Activated CD4-positive, alpha-beta T cell treated with anti-CD3 and anti-CD28 coated beads, Interleukin-2, amount 50 U/mL, for 24 hours (primary cell): ENCODE measurements at places on chromosomes 16 and 17.

GRCh38 chr16:52405441-52405840, 141.5 kb downstream of the TOX3 start:
- no peak for DNase-seq

GRCh38 chr17:57462007-57462579, 205.8 kb downstream of the MSI2 start:
- no peak for DNase-seq

- DNase-seq, result peak; percentile 64
Observed at GRCh38 chr17:45248132-45248957, 13.5 kb downstream of the SPATA32 start.

DNA sequence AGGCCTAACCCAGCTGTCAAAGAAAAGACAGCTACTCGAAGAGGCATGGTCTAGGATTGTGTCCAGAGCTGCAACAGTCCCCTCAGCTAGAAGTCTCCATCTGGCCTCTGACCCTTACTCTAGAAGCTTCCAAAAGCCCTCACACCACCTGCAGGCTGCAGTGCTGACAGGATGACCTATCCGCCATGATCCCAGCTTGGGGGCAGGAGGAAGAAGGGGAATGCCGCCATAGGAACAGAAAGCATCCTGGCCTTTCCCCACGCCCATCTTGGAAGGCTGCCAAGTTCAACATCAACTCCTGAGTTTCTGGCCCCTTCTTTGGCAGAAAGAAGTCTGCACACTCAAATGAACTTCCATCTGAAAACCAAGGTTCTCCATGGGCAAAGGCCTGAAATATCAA, 3.1 kb upstream of the KRT36 start:
- no peak for DNase-seq

DNA sequence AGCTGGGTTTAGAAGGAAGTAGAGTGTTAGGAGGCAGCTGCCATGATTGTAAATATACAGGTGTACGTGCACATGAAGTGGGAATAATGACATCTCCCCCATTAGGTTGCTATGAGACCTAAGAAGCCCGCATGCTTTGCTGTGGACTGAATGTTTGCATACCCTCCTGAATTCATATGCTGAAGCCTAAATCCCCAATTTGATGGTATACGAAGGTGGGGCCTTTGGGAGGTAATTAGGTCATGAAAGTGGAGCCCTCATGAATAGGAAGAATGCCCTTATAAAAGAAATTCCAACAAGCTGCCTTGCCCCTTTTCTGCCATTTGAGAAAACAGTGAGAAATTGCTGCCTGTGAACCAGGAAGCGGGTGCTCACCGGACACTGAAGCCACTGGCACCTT, 44.0 kb downstream of the CCDC182 start:
- DNase-seq, result no peak

GRCh38 chr16:7380911-7381310, 48.3 kb downstream of the RBFOX1 start:
- no peak for DNase-seq

DNA sequence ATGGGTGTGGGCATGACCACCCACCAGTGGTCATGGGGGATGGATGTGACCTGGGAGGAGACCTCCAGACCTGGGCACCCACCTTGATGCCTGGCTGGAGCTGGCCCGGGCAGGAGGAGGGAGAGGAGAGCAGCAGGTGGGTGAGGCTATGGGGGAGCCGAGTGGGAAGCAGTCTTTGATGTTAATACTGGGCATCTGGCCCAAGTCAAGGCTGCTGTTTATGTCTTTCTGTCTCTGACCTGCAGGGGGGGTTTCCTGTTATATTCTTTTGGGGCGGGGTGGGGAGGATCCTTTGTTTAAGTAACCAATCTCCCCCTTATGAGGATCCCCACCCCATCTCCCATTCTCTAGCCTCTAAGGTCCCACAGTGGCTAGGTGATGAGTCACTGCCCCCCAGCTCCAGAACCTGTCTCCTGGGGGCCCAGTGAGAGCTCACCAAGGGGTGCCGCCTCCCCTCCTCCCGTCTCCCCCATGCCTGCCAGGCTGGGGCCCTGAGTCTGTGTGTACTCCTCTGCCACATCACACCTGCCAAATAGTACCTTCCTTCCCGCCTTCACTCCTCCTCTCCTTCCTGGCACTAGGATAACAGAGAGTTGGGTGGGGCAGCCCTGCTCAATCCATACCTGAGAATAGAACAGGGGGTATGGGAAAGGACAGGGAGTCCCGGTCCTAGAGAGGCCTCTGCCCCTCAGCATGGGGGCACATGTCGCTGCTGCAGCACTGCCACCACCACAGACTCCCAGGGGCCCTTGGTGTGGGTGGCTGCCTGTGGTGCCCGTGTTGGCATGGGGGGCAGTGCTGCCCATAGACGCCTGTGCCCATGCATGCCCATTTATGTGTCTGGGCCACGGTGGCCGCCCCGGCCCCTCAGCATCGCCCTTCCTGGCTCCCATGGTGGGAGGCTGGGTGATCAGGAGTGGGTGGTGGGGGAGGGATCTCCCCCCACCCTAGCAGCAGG, 7.3 kb downstream of the THRA start:
- no peak for DNase-seq

GRCh38 chr16:58584831-58585505, 44.7 kb downstream of the CNOT1 start:
- DNase-seq, result no peak

- DNase-seq, result no peak
Observed at GRCh38 chr16:89785523-89786155, 30.8 kb downstream of the FANCA start.

DNA sequence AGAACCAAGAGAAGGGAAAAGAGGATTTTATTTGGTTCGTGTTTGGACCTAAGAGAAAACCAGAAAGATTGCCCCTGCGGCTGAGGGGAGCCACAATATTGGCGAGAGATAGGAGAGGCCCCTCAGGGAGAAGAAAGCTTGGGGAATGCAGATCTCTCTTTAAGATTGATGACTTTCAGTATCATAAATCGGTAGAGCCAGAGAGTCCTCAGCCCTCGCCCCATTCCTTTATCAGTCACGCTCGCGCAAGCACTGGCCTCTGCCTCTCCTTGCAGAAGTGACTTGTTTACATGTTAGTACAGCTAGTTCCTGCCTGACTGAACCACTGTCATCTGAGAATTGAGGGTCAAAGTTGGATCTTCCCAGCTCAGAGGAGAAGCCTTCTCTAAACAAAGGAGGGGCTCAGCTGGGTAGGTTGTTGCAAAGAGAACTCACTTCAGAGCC, 21.5 kb upstream of the KRT19 start:
- DNase-seq, result no peak

GRCh38 chr17:42944211-42944610, 20.0 kb downstream of the AARSD1 start:
- no peak for DNase-seq

- DNase-seq, result peak; percentile 59
Observed at GRCh38 chr17:15257258-15257788, 7.8 kb downstream of the PMP22 start.

GRCh38 chr17:59634632-59635541, 15.2 kb downstream of the CLTC start:
- no peak for DNase-seq

- no peak for DNase-seq
Observed at GRCh38 chr17:14334276-14334840, 33.5 kb downstream of the HS3ST3B1 start.

DNA sequence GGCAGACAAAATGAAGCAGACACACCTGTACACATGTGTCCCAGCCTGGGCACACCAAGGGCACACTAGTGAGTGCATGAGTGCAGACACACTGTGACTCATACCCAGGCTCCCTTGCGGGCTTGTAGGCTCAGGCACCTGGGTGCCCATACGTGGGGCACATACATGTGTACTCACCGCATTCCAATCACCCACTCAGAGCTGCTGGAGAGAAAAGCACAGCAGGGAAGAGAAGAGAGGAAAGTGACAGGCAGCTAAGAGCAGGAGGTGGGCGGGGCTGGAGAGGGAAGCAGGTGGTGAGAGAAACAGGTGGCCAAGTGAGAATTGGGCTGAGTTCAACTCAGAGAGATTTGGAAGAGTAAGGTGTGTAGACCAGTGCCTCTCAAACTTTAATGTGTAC, 54.0 kb downstream of the TMEM132E start:
- DNase-seq, result no peak

DNA sequence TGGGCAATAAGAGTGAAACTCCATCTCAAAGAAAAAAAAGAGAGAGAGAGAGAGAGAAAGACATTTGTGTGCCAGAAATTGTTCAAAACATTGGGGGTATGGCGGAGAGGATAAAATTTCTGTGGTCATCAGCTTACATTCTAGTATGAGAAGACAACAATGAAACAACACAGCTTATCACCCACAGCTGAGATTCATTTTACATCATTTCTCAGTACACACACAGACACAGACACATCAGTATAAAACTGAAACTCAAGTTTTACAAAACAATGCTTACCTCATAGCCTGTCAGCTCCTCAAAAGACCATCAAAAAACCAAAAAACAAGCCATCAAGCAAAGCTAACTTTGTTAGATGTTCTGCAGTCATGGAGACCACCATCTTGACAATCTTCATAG, 31.4 kb upstream of the CNEP1R1 start:
- no peak for DNase-seq

- DNase-seq, result no peak
Observed at GRCh38 chr16:19366391-19366790, 51.3 kb upstream of the TMC5 start.

GRCh38 chr17:82013772-82014321, 8.8 kb downstream of the CENPX start:
- DNase-seq, result no peak

DNA sequence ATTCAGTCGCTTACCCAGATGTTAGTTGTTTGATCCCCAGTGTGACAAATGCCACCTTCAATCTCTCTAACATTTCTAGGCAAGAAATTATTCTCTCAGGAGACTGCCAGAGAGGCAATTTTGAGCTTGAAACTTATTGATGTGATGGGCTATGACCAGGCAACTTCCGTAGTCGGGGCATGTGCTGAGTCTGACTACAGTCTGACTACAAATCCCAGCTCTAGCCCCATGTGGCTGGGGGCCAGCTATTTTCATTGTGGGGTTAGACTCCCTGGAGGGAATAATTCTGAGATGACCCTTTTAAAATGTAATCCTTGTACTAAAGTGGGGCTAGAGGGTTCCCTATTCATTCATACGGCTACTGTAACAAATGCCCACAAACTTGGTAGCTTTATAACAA, 65.9 kb downstream of the RBFOX1 start:
- DNase-seq, result no peak

- DNase-seq, result no peak
Observed at GRCh38 chr16:86667035-86667434, 88.7 kb downstream of the FOXL1 start.

DNA sequence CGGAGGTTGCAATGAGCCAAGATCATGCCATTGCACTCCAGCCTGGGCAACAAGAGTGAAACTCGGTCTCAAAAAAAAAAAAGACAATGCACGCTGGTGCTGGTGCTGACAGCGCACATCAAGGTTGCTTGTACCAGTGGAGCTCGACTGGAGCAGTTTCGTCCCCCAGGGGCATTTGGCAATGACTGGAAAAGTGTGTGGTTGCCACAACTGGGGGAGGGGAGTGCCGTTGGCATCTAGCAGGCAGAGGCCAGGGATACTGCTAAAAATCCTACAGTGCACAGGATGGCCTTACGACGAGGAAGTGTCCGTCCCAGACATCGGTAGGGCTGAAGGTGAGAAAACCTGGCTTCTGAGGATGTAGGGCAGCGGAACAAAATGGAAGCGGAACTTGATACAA, 2.4 kb downstream of the MEAK7 start:
- DNase-seq, result no peak

DNA sequence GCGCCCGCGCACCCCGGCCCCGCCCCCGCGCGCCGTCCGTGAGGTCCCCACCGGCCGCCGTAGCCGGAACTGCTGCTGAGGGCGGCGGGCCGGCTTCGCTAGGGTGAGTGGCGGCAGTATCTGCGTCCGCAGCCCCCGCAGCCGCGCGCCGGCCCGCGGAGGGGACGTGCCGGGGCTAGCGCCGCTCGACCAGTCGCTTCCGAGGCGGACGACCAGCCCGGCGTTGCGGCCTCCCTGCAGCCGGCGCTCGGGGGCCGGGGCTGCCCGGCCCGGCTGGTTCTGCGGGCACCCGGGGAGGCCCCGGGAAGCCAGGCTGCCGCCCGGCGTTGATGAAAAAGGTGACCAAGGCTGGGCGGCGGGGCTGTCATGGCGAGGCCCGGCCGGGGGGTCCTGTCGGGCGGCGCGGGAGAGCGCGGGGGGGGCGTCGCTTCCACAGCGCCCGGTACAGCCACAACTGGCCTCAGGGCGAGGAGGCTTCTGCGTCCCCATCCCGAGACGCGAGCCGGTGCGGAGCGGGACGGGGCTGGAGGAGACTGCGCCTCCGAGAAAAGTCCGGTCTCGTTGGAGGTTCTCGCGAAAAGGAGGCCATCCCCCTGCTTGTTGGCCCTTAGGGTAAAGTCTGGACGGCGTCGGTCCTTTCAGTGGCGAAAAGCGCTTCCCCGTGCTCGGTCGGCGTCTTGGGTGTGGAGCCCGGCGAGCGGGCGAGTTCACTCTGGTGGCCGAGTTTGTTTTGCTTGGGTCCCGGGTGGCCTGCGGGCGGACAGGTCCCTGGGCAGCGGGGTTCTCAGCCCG, at the start of gene CRAMP1:
TSS of gene CRAMP1 (plus strand) at position 41 of the 792 bp plus-strand sequence. CDS start 2,280 bp downstream, outside the sequence.
- DNase-seq, result no peak

DNA sequence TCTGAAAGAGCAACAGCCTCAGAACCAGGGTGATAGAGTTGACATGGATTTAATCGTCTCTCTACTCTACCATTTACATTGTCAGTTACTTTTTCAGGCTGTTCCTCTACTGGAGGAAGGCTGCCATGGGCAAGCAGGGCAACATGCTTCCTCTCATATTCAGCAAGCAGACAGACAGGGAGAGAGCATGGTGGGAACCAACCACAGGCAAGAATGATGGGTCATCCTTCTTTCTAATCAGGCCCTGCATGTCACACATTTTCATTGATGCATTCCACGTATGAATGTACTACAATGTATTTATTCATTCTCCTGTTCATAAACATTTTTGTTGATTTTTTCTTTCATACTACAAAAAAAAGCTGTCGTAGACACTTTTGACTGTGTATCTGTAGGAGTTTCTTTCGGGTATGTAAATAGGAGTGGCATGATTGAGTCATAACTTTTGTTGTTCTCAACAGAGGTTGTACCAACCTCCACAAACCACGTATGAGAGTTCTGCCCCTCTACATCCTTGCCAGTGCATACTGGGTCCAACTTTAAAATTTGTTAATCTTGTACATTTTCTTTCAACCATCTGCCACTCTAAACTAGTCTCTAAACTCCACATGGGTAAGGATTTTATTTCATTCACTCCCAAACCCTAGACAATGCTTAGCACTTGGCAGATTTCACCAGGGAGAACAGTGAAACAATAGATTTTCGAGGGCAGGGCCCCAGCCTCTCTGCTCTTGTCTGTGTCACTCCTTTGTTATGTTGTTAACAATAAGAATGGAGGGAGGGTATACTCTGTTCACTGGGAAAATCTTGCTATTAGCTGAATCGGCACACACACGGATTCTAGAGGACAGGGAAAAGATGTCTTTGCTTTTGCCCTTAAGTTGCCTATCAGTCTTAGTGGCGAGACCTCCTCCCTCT, 58.7 kb downstream of the CMC2 start:
- DNase-seq, result no peak

GRCh38 chr16:80202831-80203413, 337.9 kb upstream of the DYNLRB2 start:
- DNase-seq, result no peak

GRCh38 chr17:72696156-72696555, 396.3 kb downstream of the SLC39A11 start:
- DNase-seq, result no peak
